ENCODE measurements at places on chromosomes 5 and 9.

DNA sequence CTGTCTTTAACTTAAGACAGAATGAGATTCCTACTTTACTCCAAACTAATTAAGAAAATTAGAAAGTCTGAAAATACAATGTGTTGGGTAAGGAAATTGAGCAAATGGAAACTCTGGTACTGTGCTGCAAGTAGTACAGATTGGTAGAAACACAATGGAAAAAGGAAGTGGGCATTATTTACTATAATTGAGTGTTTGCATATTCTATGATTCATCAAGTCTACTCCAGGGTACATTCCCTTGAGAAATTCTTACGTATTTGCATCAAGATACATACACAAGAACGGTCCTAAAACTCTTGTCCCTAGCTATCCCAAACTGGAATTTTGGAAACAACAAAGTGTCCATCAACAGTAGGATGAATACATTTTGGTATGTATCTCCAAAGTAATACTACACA lies 123.5 kb upstream of the TARS1 start:
- H3K36me3 ChIP-seq: peaks cover 10% of the 10 kb centered on the region
- H3K27me3 ChIP-seq: no peaks in the 10 kb centered on the region
- H3K4me3 ChIP-seq: no peak overlapping the region
- no peak for DNase-seq
- H3K4me1 ChIP-seq: peaks cover 48% of the 10 kb centered on the region

GRCh38 chr5:154677921-154678320 lies 77.3 kb upstream of the LARP1 start:
- H3K4me1 ChIP-seq: peaks cover under 1% of the 10 kb centered on the region
- no peak overlapping the region for H3K4me3 ChIP-seq
- H3K27ac ChIP-seq: no peak overlapping the region
- H3K36me3 ChIP-seq: no peaks in the 10 kb centered on the region
- DNase-seq: no peak
- H3K27me3 ChIP-seq: no peaks in the 10 kb centered on the region

- H3K36me3 ChIP-seq: peaks cover 88% of the 10 kb centered on the region
- H3K27ac ChIP-seq: no peak overlapping the region
- H3K27me3 ChIP-seq: no peaks in the 10 kb centered on the region
- no peak for DNase-seq
- H3K4me1 ChIP-seq: peaks cover 25% of the 10 kb centered on the region
Observed at GRCh38 chr9:111924281-111924680, 27.7 kb downstream of the UGCG start.

GRCh38 chr9:16092142-16093091 lies 539.6 kb downstream of the CCDC171 start:
- no peaks in the 10 kb centered on the region for H3K27me3 ChIP-seq
- no peak overlapping the region for H3K4me3 ChIP-seq
- H3K27ac ChIP-seq: no peak overlapping the region

- H3K27me3 ChIP-seq: no peaks in the 10 kb centered on the region
- no peak overlapping the region for H3K27ac ChIP-seq
- no peak for DNase-seq
Observed at GRCh38 chr9:83471241-83471640, 67.0 kb downstream of the FRMD3 start.

- H3K36me3 ChIP-seq: no peaks in the 10 kb centered on the region
- DNase-seq: no peak
- H3K4me3 ChIP-seq: no peak overlapping the region
- no peak overlapping the region for H3K27ac ChIP-seq
- H3K4me1 ChIP-seq: no peaks in the 10 kb centered on the region
Observed at GRCh38 chr5:93611976-93612854, 29.2 kb downstream of the NR2F1 start.

DNA sequence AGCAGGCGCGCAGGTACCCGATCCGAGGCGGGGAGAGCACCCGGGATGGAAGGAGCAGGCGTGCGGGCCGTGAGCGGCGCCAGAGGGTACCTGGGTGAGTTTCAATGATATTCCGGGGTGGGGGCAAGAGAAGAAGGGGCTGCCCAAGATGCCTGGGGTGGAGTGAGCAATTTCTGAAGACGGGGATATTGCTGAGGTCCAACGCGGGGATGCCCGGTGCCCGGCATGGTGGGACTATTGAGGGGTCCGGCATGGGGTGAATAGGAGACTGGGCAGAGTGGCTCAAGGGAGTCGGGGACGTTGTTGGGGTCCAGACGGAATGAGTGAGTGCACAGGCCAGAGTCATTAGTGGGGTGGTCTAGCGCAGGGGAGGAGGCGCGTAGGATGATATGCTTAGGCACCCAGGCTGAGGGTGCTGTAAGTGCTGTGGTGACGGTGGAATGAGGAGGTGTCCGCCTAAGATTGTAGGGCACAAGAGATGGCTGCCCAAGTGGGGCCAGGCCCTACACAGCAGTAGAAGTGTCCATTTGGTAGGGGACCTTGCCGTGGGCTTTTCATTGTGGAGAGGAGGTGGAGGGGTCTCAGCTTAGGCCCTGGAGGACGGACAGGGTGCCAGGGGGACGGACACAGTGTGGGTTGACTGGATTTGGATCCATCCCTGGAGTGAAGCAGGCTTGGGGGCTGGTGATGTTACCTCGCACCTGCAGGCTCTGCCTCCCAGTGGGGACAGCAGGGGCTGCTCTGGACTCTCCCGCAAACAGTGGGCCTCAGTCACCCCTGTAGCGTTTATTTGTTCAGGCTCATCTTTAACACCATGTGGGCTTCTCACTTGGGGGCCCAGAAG lies 719 bp downstream of the MIGA2 start:
- no peaks in the 10 kb centered on the region for H3K4me1 ChIP-seq
- no peak overlapping the region for H3K27ac ChIP-seq
- no peak for DNase-seq

DNA sequence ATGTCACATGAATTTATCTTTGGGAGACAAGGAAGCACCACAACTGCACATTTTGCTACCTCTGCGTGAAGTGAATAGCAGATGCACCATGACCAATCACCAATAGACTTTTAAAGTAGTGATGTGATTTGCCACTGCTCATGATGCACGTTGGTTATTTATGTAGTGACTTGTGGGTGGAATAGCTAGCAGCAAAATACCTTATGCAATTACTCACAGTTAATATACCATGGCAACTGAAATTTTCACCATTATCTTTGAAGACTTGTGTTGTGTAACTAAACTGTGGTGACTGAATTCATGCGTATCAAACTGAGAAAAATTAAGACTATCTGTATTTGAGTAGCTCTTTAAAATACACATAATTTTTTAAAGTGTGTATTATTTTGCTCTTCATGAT lies 46.2 kb upstream of the TUSC1 start:
- H3K27me3 ChIP-seq: peaks cover 4% of the 10 kb centered on the region
- no peak overlapping the region for H3K4me3 ChIP-seq
- DNase-seq: no peak
- no peaks in the 10 kb centered on the region for H3K36me3 ChIP-seq
- no peak overlapping the region for H3K27ac ChIP-seq
- H3K4me1 ChIP-seq: no peaks in the 10 kb centered on the region

DNA sequence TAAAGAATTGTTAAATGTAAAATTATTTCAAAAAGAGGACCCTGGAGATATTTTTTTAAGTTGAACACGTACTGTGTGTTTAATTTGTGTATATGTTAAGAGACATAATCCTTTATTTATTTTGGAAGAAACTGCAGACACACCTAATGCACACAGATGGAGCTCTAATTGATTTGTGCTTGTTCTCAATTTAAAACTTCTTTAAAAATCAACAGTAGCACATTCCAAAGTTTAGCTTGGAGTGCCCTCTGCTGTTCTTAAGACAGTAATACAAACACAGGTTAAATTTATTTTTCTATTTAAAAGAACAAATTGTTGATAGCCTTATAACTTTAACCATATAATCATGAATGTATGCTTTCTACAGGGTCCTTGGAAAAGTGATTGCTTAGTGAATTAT lies 277.6 kb upstream of the ADAMTS16 start:
- H3K4me1 ChIP-seq: no peaks in the 10 kb centered on the region
- H3K4me3 ChIP-seq: no peak overlapping the region
- no peak for DNase-seq
- no peaks in the 10 kb centered on the region for H3K36me3 ChIP-seq

GRCh38 chr9:88986776-88987175 lies 4.5 kb upstream of the S1PR3 start:
- no peak overlapping the region for H3K4me3 ChIP-seq
- no peaks in the 10 kb centered on the region for H3K27me3 ChIP-seq
- H3K4me1 ChIP-seq: no peaks in the 10 kb centered on the region
- no peak overlapping the region for H3K27ac ChIP-seq

GRCh38 chr9:82882138-82882537 lies 180.8 kb downstream of the RASEF start:
- no peaks in the 10 kb centered on the region for H3K36me3 ChIP-seq
- peaks cover 10% of the 10 kb centered on the region for H3K4me1 ChIP-seq
- H3K4me3 ChIP-seq: no peak overlapping the region

- DNase-seq: no peak
- peaks cover 37% of the 10 kb centered on the region for H3K4me1 ChIP-seq
- no peak overlapping the region for H3K4me3 ChIP-seq
- no peaks in the 10 kb centered on the region for H3K27me3 ChIP-seq
- peak overlapping the region; percentile 70 for H3K27ac ChIP-seq
- H3K36me3 ChIP-seq: peaks cover 56% of the 10 kb centered on the region
Observed at GRCh38 chr5:139597134-139597533, 36.0 kb downstream of the UBE2D2 start.

- H3K4me3 ChIP-seq: no peak overlapping the region
- DNase-seq: no peak
- H3K36me3 ChIP-seq: no peaks in the 10 kb centered on the region
- H3K4me1 ChIP-seq: no peaks in the 10 kb centered on the region
- no peaks in the 10 kb centered on the region for H3K27me3 ChIP-seq
- no peak overlapping the region for H3K27ac ChIP-seq
Observed at GRCh38 chr9:87886933-87887505, 4.3 kb downstream of the SPATA31E1 start.

- peak overlapping the region; percentile 94 for H3K27ac ChIP-seq
- H3K36me3 ChIP-seq: no peaks in the 10 kb centered on the region
- H3K4me3 ChIP-seq: no peak overlapping the region
- peaks cover 72% of the 10 kb centered on the region for H3K4me1 ChIP-seq
- no peak for DNase-seq
Observed at GRCh38 chr5:107468276-107468675, 202.5 kb downstream of the EFNA5 start.

All from RWPE2 (cell line).